ENCODE measurements at places on chromosomes 16 and 17.

DNA sequence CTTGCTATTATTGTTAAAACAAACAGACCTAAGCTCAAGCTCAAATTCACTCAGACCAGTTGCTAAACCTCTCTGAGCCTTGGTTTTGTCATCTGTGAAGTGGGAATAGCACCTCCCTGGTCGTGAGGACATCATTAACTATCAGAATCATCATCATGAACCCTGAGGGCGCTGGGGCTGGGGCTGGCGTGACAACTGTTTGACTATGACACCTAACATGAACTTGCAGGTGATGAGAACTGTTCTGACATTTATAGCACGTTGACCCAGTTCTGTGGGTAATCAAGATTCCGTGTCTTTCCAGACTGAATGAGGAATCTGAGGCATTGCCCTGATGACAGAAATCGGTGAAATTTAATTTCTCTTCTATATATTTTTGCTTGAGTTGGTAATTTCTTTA, 71.3 kb upstream of the CDH5 start:
- no peak for DNase-seq

GRCh38 chr16:50502616-50503011, 45.6 kb upstream of the NKD1 start:
- no peak for DNase-seq

- no peak for DNase-seq
Observed at GRCh38 chr17:7144213-7144612, 29.6 kb upstream of the ASGR2 start.

DNA sequence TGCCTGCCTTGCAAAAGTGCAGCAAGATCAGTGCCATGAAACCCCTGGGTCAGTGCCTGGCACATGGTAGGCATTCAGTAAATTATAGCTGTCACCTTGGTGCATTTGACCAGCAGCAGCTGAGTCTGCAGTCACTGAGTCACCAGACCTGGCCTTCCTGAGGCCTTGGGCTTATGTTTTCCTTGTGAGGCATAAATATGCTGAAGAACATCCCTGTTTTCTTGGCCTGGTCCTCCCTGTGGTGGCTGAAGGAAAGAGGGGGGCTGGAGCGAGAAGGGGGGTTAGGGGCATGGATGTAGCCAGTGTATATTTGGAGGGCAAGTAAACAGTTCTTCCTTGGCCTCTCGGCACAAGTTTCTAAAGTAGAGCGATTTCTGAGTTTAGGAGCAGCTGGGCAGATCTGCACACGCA, 26.5 kb downstream of the EPN2 start:
- no peak for DNase-seq

- no peak for DNase-seq
Observed at GRCh38 chr16:15587152-15587825, 55.7 kb downstream of the MARF1 start.

DNA sequence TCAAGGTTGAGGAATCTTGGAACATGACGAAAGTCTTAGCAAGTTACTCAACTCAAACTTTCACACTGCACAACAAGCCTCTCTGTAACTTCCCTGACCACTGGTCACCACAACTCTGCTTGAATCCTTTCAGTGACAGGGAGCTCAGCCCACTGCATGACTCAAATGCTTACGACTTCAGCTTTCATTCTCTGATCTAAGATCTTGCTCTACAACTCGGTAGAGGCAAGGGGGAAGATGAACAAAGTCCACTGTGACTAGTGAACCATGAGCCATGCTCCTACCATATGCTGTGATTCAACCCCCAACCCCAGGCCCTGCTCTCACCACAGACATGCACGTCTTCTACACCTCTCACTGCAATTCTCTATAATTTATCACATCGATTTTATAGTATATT, 160.9 kb downstream of the SLC39A11 start:
- no peak for DNase-seq

DNA sequence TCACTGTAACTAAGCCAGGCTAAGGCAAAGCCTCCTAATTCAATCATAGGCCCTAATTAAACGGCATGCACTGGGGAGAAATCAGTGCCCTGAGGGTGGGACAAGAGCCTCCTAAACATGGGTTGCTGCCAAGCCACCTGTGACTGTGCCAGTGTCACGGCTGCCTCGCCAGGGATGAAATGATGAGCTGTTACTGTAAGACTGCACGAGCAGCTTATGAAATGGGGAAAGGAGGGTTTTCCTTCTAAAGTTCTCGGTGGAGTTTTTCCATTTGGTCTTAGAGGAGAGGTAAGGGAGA, 12.7 kb downstream of the TMEM11 start:
- no peak for DNase-seq

DNA sequence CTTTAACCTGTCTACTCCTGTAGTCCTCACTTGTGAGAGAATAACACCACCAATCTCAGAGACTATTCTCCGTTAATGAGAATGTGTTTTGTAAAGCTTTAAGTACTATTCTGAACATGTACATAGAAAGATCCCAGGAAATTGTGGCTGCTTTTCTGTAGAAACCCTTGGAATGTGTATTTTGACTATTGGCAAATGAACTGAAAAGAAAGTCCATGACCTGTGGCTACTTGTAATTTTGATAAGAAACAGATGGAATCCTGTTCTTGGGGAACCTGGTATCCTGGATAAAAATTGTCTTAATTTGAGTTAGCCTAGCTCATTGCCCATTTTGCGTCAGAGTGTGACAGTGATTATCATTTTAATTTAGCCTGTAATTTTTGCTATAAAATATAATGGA, 9.1 kb downstream of the CTCF start:
- no peak for DNase-seq
